Midbrain (tissue), 1 donor: ENCODE measurements at places on chromosomes 4 and X.

DNA sequence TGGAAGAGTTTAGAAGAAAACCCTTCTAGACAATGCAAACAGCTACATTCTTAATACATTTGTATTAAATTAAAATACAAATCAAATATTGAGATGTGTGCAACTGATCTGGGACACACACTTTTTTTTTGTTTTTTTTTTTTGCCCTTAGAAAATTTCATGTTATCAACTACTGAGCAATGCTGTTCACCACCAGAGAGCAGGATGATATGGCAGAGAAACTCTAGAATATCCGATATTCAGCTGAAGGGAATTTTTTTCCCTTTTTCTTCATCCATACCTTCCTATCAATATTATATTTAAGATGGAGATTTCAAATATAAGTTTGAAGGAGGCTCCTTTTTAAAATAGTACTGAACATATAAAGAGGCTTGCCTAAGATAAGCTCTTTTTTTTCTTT, 1.0 kb downstream of the NDST3 start:
- DNase-seq, result no peak

DNA sequence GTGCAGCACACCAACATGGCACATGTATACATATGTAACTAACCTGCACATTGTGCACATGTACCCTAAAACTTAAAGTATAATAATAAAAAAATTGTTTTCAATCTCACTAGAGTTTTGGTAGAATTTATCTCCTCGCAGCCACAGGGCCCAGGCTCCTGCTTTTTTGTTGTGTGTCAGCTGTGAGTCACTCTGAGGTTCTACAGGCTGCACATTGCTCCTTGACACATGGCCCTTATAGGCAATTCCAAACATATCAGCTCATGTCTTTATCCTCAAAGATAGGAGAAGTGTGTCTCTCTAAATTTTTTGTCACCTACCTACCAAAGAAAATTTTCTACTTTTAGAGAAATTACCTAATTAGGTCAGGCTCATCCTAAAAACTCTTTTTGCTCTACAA, 252.1 kb upstream of the ADGRL3 start:
- no peak for DNase-seq

DNA sequence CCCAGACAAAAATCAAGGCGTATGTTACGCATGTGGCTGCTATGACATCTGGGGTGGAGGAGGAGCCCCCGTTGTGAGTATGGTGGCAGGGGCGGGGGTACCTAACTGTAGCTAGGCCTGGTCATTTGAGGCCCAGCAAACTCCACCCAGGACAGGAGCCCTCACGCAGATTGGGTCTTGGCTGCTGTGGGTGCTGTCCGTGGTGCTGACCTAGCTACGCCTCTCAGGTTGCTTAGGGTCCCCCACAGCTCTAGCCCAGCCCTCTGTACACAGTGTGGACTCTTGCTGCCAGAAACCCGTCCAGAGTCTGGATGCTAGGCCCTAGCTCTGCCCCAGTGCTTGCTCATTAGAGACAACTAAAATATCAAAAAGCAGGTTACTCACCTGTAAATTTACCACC, 146.7 kb upstream of the PSAPL1 start:
- DNase-seq, result no peak

DNA sequence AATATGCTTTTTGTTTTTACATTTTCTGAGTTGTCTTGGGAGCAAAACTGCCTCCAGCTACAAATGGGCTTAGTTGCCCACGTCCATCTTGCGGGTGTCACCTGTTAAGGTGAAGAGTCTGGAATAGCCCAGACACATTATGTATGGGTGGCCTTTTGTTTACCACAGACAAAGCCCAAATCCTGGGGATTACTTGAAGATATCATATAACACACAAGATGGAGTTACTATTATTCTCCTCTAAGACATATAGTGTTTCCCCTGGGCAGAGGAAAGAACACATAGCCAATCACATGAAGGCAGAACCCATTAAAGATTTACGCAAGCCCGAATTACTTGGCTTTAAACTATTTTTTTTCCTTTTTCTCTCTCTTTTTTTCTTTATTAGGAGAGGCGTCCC, 625.6 kb upstream of the FAM241A start:
- DNase-seq, result no peak

DNA sequence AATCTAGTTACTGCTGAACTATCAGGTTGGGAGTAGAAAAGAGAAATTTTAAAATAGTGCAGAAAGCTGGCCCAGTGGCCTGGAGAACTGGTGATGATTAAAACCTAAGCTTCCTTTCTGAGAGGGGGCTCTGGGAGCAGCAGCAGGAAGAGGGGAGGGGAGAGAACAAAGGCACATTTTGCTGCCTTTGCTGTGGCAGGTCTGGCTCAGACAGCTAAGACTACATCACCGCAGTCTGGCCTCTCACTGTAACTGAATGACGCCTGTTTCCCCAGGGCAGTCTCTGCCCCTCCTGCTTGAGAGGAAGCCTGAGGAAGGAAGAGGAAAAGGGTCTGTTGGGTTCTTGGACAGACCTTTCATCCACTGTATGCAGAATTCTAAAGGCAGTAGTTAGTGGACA, 148.5 kb downstream of the FRAS1 start:
- no peak for DNase-seq

DNA sequence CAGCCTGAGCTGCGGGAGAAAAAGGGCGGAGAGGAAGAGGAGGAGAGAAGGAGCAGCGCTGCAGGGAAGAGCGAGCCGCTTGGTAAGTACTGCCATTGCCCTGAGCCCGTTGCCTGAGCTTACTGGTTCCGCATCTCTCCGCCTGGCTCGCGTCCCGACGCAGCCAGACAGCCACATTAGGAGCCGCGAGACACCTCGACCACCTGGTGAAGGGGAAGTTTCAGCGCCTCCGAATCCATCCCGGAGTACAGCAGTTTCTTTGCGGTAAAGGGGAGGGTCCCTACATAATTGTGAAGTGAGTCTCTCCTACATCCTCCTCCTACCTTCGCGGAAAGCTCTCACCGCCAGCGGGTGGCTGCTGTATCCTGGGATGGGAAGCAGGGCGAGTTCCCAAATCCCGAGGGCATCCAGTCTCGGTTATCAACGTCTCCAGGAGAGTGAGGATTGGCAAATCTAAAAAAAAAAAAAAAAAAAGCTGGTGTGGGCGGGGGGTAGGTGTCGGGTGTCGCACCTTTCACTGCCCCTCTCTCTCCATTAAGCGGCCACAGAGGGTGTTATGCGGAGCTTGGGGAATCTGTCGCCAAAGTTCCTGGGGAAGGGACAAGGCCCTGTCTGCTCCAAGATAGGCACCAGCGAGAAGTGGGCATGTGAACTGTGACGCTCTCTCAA, 7.9 kb downstream of the TBX22 start:
- DNase-seq, result no peak

- no peak for DNase-seq
Observed at GRCh38 chr4:86717651-86718050, 123.5 kb downstream of the PTPN13 start.

DNA sequence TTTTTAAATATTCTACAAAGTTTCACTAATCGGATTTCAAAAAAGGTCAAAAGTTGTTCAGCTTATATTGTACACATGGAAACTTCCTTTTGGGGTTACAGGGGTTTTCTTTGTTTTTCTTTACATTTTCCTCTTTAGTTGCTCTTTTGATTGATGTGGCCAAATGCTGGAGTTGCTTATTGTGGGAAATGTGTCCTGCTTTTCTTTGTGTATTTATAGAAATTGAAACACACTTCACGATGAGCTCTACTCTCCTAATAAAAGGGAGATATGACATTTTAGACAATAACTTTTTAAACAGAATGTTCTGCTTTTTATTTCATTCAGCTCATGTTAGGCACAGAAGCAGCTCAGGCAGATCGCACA, 50.7 kb upstream of the SPRY1 start:
- no peak for DNase-seq

DNA sequence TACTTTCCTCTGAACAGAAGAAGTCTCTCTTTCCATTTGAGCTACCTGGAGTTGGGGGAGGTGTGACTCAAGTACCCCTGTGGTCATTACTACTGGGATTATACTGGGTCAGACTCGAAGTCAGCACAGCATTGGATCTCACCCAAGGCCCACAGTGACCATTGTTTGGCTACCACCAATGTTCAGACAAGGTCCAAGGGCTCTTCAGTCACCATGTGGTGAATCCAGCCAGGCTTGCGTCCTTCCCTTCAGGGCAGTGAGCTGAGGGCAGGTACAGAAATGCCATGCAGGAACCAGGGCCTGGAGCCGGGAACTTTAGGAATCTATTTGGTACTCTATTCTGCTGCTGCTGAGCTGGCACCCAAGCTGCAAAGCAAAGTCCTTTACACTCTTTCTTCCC, 5.5 kb upstream of the SLC4A4 start:
- DNase-seq, result no peak

GRCh38 chr4:112075129-112075753, 70.0 kb upstream of the FAM241A start:
- DNase-seq, result peak; percentile 28

GRCh38 chr4:159220353-159220752, 117.5 kb downstream of the RAPGEF2 start:
- DNase-seq, result no peak

DNA sequence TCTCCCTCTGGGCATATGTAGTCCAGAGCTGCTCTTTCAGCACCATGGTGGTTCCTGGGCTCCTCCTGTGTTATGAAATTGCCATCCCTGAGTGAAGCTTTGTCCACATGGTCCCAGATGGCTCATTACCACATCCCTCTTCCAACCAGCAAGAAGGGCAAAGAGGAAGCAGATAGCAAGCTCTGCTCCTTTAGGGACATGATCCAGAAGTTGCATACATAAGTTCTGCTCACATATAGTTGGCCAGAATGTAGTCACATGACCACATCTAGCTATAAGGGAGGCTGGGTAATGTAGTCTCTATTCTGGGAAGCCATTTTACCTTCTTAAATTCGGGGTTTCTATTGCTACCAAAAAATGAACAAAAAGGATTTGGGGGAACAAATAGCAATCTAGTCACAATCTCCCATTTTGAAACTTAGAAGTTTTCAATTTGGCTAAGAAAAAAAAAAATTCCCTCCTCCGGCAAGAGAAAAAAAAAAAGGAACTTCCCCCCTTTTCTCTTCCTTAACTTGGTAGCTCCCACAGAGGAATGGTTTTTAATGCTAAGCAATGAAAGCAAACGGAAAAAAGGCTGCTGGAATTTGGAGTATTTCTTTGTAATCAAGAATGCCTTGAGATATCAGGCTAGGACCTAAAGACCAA, 88.2 kb upstream of the USP9X start:
- DNase-seq, result peak; percentile 4

DNA sequence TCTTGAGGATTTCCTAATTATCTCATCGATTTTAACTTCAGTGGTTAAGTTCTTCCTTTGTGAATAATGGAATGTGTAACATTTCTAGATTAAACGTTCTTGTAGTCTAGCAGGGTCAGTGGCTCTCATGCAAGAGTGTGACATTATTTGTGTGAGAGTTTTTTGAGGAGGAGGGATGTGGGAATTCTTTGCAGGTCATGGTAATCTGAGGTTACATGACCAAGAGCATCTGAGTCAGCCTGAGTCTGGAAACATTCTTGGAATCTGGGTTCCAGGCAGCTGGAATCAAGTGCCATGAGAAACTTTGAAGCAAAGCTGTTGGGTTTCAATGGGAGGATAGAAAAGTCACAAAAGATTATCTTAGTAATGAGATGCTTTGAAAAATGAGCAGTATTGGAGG, 49.5 kb downstream of the GK start:
- no peak for DNase-seq

GRCh38 chr4:111210595-111210994, 587.7 kb upstream of the PITX2 start:
- DNase-seq, result no peak

GRCh38 chr4:84966382-84967242, at the start of gene WDFY3:
Gene WDFY3, minus strand, starts transcription at chr4:84966690. Its CDS starts 106,099 bp downstream, at chr4:84860591.
- peak; percentile 87 for DNase-seq

- no peak for DNase-seq
Observed at GRCh38 chrX:74377282-74377681, 44.0 kb upstream of the SLC16A2 start.

- no peak for DNase-seq
Observed at GRCh38 chrX:37818031-37818430, 29.3 kb downstream of the DYNLT3 start.

DNA sequence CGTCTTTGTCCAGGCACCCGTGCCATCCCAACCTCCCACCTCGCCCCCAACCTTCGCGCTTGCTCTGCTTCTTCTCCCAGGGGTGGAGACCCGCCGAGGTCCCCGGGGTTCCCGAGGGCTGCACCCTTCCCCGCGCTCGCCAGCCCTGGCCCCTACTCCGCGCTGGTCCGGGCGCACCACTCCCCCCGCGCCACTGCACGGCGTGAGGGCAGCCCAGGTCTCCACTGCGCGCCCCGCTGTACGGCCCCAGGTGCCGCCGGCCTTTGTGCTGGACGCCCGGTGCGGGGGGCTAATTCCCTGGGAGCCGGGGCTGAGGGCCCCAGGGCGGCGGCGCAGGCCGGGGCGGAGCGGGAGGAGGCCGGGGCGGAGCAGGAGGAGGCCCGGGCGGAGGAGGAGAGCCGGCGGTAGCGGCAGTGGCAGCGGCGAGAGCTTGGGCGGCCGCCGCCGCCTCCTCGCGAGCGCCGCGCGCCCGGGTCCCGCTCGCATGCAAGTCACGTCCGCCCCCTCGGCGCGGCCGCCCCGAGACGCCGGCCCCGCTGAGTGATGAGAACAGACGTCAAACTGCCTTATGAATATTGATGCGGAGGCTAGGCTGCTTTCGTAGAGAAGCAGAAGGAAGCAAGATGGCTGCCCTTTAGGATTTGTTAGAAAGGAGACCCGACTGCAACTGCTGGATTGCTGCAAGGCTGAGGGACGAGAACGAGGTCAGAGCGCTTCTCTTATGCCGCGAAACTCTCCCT, at the start of gene TET2:
Gene TET2 (plus strand): TSS at position 601 of the 740 bp plus-strand sequence. CDS start 87,067 bp downstream, outside the sequence.
- peak; percentile 92 for DNase-seq

- DNase-seq, result no peak
Observed at GRCh38 chrX:17591741-17592110, 145.6 kb upstream of the SCML1 start.

- no peak for DNase-seq
Observed at GRCh38 chrX:36898301-36898700, 109.9 kb upstream of the FAM47C start.

- DNase-seq, result no peak
Observed at GRCh38 chr4:125547836-125548235, 233.1 kb downstream of the FAT4 start.

DNA sequence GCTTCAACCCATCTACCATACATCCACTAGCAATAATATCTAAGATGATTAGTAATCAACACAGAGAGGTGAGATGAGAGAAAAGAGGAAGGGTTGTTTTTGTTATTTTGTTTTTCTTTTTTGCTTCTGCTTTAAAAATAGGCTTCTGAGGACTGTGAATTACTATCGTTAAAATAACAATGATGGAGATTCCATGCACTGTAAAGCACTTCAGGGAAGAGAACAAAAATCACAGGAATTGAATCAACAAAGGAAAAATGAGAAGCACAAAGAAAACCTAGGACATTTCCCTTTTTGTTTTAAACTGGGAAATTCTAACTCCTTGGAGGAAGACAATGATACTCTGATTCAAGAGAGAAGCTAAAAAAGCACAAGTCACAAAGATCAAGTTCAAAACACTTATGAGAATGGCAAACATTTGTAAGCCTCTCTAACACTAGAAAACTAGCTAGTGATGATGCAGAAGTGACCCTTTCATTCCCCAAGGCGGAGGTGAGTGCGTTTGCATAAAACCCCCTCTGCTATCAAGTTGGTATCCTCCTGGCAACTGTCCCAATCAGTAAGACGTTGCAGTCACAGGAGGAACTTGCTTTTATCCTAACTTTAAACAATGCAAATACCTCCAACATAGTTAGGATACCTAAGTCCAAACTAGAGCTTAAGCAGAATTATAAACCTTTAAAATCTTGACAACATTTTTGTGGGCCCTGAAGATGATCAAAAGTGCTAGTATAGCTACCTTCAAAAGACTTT, 308.5 kb downstream of the CAMK2D start:
- DNase-seq, result no peak

GRCh38 chr4:108586778-108587177, 33.6 kb upstream of the RPL34 start:
- DNase-seq, result no peak
